Umbilical cord (tissue), 2 donors: ENCODE measurements at places on chromosomes 2 and 18.

GRCh38 chr2:72932045-72932740 lies 14.9 kb downstream of the EMX1 start:
- DNase-seq: peak; percentile 59

- DNase-seq: no peak
These were observed 137.9 kb downstream of the GPD2 start for GRCh38 chr2:156574112-156574511.

- DNase-seq: no peak
These were observed 201.2 kb upstream of the PIK3C3 start for GRCh38 chr18:41753826-41754225.

GRCh38 chr18:48868468-48869466 lies 82.0 kb downstream of the SMAD7 start:
- no peak for DNase-seq

DNA sequence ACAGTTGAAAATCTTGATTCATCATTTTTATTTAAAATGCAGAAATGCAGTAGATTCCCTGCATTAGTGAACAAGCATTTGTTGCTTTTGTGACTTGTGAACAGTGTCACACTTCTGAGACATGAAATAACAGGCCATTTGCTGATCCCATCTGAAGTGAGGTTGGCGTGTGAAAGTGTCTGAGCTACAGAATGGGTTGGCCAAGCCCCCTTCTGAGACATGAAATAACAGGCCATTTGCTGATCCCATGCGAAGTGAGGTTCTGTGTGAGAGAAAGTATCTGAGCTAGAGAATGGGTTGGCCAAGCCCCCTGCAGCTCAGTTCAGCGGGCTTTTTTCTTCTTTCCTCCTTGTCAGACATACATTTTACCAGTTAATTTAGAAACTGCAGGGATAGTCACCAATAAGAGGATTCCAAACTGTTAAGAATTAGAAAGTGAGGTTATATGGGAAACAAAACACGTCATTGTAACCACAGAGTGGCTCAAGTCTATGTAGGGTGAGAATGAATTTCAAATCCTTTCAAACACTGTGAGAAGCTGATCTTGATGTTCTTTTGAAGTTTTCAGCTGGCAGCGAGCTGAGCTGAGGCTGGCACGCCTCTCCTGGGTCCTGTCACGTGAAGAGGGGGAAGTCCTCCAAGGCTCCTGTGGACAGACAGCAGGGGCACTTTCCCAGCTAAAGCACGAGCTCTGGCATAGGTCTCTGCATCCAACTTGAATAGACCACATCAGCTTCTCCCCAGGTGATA lies 339.2 kb upstream of the SALL3 start:
- DNase-seq: no peak

DNA sequence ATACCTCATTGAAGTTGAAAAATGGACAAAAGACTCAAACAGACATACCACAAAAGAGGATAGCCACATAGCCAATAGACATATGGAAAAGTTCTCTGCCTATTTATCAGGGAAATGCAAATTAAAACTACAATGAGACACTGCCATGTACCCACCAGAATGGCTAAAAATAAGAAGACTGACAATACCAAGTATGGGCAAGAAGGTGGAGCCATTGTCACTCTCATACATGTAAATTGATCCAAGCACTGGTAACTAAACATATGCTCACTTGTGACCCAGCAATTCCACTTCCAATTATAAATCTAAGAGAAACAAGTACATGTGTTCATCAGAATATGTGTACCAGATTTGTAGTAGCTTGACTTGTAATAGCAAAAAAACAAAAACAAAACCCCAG lies 4.6 kb downstream of the LOXHD1 start:
- DNase-seq: no peak
